Stimulated activated CD4-positive, alpha-beta T cell treated with anti-CD3 and anti-CD28 coated beads, Interleukin-4, amount 100 ng/mL, for 4 hours (primary cell): ENCODE measurements at places on chromosomes 4 and X.

GRCh38 chr4:74394476-74395136, 29.7 kb downstream of the EREG start:
- DNase-seq, result no peak

DNA sequence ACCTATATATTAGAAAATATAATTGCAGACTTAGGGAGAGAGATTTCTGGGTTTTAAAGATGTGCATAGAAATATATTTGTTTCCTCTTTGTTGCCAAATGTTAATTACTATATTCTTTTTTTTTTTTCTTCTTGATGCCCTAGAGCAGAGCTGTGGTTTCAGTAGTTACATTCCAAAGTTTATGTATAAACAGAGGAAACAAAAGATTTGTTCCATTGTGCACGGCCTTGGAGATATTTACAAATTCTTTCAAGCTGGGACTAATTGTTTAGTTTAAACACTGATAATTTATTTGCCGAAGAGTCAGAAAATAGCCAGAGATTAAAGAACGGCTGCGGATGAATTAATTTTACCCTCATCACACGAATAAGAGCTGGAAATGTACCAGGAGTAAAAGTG, 85.1 kb downstream of the USP46 start:
- DNase-seq, result no peak

DNA sequence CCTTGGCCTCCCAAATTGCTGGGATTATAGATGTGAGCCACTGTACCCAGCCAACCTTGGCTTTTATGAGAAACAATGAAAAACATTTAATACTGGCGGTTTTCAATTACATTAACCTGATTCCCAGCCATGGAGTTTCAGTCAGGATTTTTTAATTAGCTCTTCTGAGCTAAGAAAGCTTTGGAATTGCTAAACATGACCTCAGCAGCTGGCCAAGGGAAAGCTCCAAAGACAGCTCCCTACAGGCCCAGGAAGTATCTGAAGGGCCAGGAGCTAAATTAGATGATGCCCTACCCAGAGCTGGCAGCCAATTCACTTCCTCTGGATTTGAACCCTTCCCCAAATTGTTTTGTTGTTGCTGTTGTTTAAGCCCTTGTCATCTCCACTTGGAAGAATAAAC, 26.5 kb upstream of the FUNDC1 start:
- no peak for DNase-seq

DNA sequence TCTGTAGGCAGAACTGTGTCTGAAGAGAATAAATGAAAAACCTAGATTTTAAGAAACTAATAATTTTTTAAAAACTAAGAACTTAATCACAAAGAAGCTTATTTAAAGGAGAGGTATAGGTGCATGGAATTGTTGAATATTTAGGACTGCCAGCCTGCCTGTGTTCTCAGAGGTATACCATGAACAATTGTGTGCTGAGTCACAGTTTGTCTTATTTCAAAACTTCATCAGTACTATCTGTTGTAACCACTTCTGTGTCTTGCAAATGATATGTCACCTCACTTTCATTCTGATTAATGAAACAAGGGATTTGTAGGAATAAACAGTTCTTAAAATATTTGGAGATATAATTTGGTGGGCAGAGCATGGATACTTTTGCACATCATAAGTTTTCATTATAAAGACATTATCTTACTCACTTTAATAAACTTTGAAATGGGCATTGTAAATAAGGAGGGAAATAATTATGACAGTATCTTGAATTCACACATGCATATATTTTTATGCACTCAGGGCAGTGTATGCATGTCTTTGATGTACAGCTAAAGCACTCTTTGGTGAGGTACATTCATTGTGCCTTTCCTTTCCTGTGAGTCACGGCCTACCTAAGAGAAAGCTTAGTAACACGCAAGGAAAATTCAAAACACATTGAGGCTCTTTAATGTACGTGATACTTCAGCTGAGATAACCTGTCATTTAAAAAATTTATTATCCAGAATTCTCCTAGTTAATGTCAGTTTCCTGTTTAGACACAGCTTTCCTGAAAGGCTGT, 31.7 kb downstream of the STOX2 start:
- DNase-seq, result no peak

DNA sequence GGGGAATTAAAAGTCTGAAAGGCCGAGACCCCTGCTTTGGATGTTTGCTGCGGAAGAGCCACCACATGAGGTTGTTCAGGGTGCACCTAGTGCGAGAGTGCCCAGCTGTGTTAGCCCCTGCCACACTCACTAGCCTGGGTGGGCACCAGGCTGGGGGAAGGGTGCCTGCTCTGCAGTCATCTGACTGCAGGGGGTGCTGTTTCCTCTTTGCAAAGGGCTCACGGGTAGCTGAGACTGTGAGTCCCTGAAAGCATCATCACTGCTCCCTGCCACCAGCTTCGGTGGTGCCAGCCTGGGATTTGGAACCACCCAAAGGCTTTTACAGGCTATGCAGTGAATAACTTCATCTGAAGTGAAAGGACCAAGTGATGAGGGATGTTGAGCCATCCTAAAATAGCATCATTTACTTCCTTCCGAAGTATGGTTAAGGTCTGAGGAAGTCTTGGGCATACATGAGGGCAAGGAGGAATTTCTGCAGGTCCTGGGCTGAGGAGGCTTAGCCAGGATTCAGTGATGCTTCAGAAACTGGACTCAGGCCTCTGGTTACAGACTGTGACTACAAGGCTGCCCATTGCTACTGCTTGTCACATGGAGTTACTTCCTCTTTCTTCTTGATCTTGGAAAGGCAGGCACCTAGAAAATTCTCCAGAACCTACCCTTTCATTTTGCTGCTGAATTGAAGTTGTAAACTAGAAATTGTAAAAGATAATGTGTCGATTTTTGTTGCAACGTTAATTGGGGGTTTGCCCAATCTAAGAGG, 293.2 kb upstream of the PRPS2 start:
- no peak for DNase-seq

DNA sequence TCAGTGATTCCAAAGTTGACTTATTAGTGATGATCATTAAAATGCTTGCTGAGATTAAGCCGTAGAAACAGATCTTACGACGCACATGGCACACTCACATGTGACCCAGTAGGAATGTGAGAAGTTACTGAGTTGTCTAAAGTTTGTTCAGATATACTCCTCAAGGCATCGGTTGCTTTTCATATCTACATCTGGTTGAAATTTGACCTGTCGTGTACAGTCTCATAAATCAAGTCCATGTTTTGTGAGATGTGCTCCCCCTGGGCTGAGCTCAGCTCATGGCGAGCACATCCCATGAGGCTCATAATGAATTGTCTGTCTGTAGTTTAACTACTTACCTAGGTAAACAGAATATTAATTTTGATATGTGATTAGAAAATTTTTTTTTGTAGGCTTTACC, 67.0 kb downstream of the TNIP2 start:
- DNase-seq, result no peak

DNA sequence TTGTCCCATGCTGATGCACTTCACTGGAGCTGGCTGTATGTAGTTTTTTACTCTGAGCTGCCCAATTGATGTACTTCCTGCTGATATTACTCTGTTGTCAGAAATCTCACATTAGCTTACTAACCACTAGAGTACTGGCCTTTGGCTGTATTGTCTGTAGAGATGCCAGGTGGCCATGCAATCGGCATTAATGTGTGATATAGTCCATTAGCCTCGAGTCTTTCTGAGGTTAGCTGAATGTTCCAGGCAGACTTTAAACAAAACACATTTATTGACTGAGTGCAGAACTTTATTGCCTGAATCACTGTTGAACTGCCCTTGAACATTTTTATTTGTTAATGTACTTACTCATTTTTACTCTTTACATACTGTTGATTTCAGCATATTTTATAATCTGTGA, 335.2 kb downstream of the PCDH10 start:
- DNase-seq, result no peak

- no peak for DNase-seq
These were observed 81.9 kb downstream of the STK32B start for GRCh38 chr4:5133201-5133600.

GRCh38 chr4:79164907-79165610, 160.8 kb downstream of the NAA11 start:
- no peak for DNase-seq

DNA sequence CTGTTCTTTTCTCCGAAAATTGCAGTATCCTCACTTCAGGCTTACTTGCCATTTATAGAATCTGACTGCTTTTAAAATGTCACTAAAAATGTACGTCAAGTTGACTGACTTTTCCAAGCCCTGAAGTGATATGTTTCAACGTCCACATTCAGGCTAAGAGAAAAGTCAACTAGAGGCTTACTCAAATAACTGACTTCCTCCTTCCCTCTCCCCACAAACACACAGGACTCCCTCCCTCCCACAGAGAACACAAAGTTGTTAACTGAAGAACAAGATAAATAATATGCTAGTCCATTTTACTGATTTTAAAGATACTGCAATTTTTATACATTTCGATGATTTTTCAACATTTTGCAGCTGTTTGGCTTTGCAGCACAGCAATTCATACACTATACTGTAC, 13.8 kb upstream of the CDKL2 start:
- DNase-seq, result no peak

- no peak for DNase-seq
These were observed 183.1 kb upstream of the ARX start for GRCh38 chrX:25198891-25199290.
